ENCODE measurements at places on chromosomes 13 and 19. TPM values are rescaled to one million over a fixed set of nuclear protein-coding genes. Genes with fewer than 3 reads are reported as not detected.

GRCh38 chr19:6066661-6067646 lies 43.3 kb downstream of the RFX2 start:
- peak; percentile 96 for DNase-seq

DNA sequence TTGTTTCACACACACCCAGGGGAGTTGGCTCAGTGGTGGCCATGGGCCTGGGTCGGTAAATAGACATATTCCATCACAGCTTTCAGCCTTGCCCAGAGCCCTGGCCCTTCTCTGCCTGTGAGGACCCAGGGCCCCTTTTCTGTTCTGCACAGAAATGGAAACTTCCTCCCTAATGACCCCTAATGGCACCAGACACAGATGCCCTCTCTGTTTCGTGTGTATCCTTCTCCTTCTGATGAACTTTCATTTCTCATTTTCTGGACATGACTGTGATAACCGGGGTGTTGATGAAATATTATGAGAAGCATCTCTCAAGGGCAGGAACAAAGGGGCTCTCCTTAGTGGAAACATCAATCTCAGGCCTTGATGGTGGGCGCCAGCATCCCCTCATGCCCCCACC lies 12.8 kb downstream of the LILRA1 start:
- DNase-seq: no peak

GRCh38 chr13:108268466-108269112 lies 929 bp upstream of the TNFSF13B start:
- no peak for DNase-seq

DNA sequence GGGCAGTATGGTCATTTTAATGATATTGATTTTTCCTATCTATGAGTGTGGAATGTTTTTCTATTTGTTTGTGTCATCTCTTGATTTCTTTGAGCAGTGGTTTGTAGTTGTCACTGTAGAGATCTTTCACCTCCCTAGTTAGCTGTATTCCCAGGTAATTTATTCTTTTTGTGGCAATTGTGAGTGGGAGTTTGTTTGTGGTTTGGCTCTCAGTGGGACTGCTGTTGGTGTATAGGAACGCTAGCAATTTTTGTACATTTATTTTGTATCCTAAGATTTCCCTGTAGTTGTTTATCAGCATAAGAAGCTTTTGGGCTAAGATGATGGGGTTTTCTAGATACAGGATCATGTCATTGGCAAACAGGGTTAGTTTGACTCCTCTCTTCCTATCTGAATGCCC lies 28.9 kb downstream of the NBEA start:
- no peak for DNase-seq

MEIOSIN gene
- not detected for total RNA-seq
